ENCODE measurements at places on chromosomes 12 and 14.
A peak's percentile ranks its signal among the peaks of the same experiment; 100 is the strongest.

- no peak for DNase-seq
Observed at GRCh38 chr14:60753264-60754119, 18.9 kb downstream of the MNAT1 start.

DNA sequence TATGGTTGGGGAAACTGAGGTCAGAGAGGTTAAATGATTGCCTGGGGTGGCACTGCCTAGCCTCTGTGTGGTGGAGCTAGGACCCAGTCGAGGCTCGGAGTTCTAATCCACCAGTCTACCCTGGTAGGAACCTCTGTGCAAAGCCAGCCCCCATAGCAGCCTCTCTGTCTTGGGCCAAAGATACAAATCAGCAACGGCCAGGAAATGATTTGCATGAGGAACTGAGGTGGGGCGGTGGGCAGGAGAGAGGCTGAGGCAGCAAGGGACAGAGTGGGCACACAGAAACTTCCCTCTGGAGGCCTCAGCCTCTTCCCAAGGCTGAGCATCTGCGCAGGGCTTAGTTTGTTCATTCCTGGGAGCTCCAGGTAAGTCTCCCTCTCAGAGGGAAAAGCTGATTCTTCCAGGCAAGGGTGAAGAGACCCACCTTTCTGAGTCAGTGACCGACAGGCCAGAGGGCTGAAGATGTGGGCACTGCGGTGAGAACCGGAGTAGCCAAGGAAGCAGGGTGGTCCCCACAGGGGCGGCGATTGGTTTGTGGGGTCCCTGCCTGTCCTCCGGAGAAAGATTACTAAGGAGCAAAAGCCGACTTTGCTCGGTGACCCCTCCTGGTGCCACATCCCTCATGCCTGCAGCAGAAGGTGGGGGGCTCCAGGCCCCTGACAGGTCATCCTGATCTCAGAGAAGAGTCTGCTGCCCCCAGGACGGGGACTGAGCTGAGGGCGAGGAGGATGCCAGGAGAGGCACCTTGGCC, 134.6 kb downstream of the CACNA1C start:
- no peak for DNase-seq

GRCh38 chr12:127642208-127642607, 624.8 kb upstream of the TMEM132C start:
- DNase-seq, result no peak

DNA sequence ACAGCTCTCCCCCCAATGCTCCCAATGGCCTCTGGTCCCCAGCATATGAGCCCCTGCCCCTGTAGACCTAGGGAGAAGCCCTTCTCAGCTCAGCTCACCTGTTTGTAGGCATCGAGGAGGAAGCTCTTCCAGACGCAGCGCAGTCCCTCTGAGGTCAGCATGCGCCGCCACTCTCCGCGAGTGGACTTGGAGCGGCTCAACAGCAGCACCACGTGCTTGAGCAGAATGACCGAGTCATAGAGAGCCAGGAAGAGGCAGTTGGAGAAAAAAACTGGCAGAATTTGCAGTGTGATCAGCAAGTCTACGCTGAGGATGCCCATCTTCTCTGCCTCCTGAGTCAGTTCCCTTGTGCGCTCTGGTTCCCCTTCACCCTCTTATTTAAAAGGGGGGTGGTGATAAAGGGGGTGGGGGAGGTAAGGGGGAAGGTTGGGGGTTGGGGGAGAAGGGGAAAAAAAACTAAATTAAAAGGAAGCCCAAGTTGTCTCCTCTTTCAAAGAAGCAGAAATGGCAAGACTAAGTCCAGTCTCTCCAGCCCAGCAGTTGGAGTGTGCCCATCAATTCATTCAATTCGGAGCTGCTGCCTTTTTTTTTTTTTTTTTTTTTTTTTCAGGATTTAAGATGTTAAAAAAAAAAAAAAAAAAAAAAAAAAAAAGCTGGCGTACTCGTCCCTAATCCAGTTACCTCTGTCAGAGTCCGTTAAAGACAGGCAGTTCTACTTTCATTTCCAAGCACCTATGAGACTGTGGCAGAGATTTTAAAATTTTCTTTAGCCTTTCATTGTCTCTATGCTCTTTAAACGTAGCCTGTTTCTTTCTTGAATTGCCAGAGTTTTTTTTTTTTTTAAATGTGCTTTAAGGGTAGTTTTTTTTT, at the start of gene DIO2:
Gene DIO2, minus strand, starts transcription at position 352 of the 870 bp plus-strand sequence. Its CDS starts 32 bp downstream, at position 320.
- no peak for DNase-seq

DNA sequence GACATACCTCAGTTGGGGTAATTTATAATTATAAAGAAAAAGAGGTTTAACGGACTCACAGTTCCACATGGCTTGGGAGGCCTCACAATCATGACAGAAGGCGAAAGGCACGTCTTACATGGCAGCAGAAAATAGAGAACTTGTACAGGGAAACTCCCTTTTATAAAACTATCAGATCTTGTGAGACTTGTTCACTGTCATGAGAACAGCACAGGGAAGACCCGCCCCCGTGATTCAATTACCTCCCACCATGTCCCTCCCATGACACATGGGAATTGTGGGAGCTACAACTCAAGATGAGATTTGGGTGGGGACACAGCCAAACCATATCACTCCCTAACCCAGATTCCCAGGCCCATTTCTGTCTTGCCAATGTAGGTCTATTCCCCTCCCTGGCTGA, 22.1 kb downstream of the MYO1H start:
- DNase-seq, result no peak

GRCh38 chr14:87233806-87234384, 759.1 kb downstream of the GALC start:
- no peak for DNase-seq

GRCh38 chr14:58477653-58478052, 50.1 kb downstream of the KIAA0586 start:
- no peak for DNase-seq

DNA sequence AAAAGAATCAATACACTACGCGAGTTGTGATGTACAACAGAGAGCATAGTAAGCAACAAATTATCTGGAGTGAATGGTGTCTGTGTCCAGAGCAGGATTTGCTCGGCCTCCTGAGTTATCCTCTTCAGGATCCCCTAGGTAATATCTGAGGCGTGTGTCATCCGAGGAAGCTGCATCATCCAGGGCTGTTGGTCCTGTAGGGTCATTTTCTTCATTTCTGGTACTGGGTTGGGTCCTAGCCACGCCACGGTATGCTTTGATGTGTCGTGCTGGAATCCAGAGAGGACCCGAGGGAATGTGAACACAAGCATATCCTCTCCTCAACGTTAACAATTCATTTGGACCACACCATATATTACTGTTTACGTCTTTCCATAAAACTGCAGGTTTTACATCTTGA, 19.0 kb upstream of the CLEC4E start:
- DNase-seq, result no peak

DNA sequence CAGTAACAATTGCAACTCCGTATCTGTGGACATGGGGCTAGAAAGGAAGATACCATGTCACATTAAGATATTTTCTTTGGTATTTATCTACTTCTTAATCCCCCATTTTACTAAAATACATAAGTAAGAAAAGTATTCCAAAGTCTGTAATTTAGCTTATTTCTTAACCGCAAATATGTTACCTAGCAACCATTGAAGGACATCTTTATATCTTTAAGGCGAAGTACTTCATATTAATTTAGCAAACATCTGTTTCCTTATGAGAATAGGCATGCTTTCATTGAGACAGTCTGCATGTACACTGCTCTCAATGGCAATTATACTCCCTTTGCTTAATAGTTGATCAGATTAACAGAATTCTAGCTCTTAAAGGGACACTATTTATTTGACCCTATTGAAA, 88.8 kb downstream of the NAV3 start:
- peak; percentile 56 for DNase-seq

DNA sequence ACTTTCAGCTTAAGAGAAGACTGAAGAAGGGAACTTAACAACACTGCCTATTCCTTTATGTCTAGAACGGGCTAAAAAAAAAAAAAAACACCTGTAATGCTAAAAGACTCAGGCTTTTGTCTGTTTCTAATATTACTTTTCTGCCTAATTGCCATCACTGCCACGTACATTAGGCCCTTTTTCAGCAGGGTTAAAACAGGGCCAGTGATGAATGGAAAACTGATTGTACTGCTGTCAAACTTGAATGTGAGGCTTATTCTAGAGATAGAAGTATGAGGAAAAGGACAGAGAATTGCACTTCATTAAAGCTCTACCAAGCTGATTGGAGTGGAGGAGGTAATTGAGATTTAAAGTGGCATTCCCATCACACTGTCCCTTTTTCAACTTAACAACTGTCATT, 535.8 kb downstream of the PRKD1 start:
- DNase-seq, result no peak

- no peak for DNase-seq
Observed at GRCh38 chr12:103858953-103859601, 18.0 kb upstream of the NT5DC3 start.

GRCh38 chr14:73762375-73762822, 48.2 kb upstream of the PNMA1 start:
- DNase-seq, result no peak

GRCh38 chr14:76705214-76705613, 56.1 kb upstream of the VASH1 start:
- no peak for DNase-seq

DNA sequence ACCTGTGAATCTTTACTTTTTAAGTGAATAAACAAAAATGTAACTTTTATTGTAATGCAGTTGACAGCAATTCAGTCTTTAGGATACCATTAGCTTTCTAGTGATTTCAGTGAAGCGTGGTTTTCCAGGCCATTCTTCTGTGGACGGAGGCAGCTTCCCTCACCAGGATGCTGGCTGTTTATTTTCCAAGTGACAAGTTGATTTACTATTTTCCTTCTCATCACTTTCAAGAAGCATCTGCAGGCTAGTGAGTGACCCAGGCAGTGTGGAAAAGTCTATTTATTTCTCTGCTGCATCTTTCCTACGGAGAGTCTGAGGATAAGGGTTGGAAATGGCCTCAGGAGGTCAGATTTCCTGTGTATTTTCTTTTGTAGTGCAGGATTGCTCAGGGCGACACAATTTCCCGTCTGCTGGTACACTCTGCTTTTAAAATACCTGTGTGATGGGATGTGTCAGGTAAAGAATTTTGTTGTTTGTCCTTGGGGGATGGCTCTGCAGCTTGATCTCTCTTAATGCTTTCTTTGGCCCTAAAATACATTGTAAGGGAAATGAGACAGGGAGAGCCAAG, 467.8 kb downstream of the NRXN3 start:
- no peak for DNase-seq

DNA sequence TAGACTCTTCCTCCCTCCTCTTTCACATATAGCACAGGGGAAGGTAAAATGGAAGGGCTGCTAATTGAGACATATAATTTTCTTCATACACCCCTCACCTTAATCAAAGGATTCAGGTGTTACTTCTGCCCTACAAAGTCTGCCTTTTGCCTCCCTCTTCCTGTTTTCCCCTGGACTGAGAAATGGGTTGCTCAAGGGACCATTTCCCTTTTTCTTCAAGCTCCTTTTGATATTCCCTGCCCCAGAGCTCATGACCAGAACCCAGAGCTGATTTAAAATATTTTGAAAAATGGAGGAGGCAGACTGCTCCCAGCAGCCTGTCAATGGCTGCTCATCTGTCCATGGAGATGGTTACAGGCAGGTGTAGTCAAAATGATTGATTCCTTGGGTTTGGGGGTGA, 6.3 kb upstream of the PIP4K2C start:
- no peak for DNase-seq

GRCh38 chr12:46549527-46550265, 177.1 kb upstream of the SLC38A2 start:
- DNase-seq, result no peak

GRCh38 chr12:12546314-12546772, 16.3 kb downstream of the DUSP16 start:
- DNase-seq, result no peak

GRCh38 chr12:52052468-52053186, 1.4 kb downstream of the NR4A1 start:
- DNase-seq, result no peak

GRCh38 chr12:76259106-76259505, 89.1 kb downstream of the BBS10 start:
- no peak for DNase-seq

GRCh38 chr12:52650520-52651081, 1.4 kb downstream of the KRT2 start:
- no peak for DNase-seq

GRCh38 chr12:115755061-115755724, 522.3 kb downstream of the MED13L start:
- no peak for DNase-seq

GRCh38 chr14:77219591-77219990, 38.0 kb downstream of the TMEM63C start:
- DNase-seq, result no peak
